ENCODE measurements at places on chromosomes 12 and 14.

DNA sequence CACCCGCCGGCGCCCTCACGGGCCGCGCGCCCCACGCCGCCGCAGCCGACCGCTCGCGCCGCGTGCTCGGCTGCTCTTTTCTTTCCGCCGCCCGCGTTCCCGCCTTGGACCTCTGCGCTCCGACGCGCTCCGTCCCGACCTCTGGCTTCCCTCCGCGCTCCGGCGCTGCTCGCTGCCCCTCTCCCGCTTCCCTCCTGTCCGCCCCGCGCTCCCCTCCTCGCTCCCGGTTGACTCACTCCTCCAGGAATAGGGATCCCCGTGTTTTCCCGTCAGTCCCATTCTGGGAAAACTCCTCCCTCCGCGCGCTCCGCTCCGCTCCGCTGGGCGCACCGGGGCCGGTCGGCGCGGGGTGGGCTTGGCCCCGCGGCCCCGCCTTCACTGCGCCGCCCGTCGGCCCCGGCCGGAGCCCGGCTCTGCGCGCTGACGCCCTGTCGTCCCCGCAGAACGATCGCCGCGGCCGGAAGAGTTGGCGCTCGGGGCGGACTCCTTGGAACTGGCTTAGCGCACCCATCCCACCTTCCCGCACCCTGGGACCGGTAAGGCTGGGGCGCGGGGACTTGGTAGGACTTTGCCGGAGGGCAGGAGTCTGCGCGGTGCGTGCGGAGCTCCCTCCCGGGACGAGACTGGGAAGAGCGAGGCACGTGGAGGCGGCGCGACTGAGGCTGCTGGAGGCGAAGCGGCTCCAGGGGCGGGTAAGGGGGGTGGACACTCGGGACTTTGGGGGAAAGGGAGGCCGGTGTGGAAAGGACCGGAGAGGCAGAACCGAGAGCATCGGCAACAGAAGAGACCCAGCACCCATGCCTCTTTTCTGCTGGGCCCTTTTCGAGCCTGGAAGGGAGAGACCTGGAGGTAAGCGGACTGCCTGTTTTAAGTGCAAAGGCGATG is 550 bp downstream of the TEAD4 start:
- no peak for DNase-seq

- DNase-seq: no peak
Measured at GRCh38 chr14:32779840-32780239, 158.8 kb upstream of the NPAS3 start.

- no peak for DNase-seq
Measured at GRCh38 chr14:63524537-63525155, 18.5 kb downstream of the PPP2R5E start.

DNA sequence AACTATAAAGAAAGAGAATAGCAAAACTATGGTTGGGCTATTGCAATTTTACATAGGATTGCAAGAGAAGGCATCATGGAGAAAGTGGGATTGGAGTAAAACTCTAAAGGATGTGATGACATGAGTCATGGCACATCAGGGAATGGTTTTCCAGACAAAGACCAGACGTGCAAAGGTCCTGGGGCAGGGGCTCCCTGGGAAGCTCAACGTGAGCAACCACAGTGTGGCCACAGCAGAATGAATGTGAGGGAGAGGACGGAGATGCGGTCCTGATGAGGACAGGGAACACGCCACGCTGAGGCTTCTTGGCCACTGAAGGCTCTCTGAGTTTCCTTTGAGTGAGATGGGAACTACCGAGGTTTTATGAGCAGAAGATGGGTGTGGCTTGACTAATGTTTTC is 38.2 kb downstream of the FZD10 start:
- no peak for DNase-seq

- DNase-seq: no peak
Measured at GRCh38 chr12:58487678-58488161, 432.6 kb downstream of the LRIG3 start.

DNA sequence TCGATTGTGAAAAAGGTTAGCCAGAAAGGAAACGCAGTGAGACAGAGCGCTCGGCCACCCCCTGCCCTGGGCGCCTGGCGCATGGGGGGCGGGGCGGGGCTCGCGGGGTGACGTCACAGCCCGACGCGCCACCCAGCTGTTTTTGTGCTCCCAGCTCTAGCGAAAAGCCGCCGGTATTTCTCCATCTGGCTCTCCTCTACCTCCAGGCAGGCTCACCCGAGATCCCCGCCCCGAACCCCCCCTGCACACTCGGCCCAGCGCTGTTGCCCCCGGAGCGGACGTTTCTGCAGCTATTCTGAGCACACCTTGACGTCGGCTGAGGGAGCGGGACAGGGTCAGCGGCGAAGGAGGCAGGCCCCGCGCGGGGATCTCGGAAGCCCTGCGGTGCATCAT is at the start of gene GABARAPL1:
Gene GABARAPL1, plus strand, starts transcription at position 139 of the 393 bp plus-strand sequence. Its CDS starts 253 bp downstream, at position 392.
- DNase-seq: peak; percentile 57

DNA sequence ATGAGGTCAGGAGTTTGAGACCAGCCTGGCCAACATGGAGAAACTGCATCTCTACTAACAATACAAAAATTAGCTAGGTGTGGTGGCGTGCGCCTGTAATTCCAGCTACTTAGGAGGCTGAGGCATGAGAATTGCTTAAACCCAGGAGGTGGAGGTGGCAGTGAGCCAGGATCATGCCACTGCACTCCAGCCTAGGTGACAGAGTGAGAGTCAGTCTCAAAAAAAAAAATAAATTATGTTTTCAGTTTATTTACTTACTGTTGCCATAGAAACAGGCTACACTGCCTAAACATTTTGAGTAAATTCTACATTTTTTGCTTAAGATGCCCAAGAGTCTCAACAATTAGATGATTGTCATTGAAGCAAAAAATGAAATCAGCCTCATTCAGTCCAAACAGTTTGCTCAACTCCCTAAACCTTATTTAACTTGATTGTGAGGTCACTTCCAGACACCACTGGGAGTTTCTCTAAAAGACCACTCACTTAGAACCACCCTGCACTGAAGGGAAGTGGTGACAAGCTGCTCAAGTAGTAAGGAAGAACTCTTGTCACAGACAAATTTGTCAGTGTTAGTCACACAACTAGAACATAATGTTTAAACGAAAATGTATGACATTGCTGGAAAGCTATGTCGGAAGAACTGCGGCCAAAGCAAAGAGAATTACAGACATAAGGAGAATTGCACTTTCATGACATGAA is 9.8 kb upstream of the GNPNAT1 start:
- DNase-seq: no peak

DNA sequence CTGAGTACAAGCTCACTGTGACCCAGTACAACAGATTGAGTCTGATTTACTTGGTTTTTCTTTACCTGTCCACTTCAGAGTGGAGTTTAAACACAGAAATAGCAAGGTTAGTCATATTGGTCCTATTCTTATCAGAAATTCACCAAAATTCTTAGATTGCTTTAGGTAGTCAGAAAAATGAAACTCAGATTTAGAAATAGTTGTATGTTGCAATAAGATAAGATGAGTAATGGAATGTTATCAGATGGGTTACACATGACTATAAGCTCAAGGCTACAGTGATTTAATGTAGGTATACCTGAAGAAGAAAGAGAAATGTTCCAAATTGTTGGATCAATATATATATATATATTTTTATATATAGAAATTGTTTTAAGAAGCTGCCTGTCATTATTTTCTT is 524.1 kb downstream of the LRFN5 start:
- no peak for DNase-seq

GRCh38 chr12:108254030-108254429 is 85.1 kb downstream of the CMKLR1 start:
- DNase-seq: no peak

DNA sequence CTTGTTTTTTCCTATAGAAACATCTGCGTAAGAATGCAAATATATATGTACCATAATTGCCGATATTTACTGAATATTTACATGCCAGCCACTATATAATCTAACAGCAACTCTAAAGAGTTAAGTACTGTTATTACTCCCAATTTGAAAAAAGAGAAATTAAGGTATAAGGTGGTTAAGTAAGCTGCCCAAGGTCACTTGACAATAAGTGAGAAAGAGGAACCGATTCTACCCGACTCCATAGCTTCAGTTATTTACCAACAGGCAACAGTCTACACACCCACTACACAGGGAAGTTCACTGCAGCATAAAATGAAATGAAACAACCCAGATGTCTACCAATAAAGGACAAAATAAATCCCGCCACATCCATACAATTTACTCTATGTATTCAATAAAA is 1.1 kb downstream of the MIS18BP1 start:
- DNase-seq: no peak

DNA sequence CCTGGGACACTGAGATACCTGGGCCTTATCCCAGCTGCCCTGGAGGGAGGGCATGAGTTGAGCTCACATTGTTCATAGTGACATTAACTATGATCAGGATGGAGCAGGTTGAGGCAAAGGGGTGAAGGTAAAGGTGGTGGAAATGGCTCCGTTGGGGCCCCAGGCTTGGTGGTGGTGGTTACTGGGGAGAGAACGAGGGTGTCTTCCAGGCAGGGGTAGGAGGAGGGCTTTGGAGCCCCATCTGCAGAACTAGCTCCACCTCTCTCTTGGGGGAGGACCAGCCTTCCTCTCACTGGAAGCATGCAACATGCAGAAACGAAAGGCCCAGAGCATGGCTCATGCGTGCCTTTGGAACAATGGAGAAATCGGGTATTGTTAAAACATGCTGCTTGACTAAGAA is 217.0 kb downstream of the SLC41A2 start:
- no peak for DNase-seq

GRCh38 chr12:7289743-7290142 is 14.1 kb upstream of the ACSM4 start:
- no peak for DNase-seq

DNA sequence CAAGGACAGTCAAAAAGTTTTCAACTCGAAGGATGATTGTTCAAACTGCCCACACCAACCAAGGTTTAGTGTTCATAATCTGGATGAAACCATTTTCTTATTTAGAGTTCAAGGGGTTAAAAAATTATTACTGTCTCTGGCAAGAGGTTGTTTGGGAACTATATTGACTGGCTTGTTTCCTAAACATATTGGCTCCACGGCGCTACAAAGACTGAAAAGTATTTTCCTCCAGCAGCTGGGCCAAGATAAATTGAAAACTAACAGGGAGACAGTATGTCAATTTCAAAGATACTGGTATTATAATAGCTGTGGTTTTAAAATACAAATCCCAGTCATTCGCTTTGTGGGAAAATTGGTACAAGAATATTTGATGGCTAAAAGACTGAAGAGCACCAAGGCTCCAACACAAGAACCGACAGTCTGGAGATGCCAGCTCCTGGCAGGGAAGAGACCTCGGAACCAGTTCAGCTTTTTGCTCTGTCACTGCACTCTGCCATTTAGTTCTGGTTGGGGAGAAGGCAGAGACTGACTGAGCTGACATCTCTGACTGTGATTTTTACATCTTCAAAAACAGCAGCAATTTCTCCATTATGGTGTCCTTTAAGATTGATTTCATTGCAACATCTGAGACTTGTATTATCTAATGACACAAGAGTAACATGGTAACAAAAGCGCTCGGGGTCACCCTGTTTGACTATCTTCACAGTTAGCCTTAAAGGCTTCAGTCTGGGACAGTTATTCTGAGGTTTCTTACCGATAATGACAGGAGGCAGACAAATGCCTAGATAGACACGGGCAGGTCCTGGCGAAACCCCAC is 62.0 kb downstream of the ST8SIA1 start:
- DNase-seq: no peak

DNA sequence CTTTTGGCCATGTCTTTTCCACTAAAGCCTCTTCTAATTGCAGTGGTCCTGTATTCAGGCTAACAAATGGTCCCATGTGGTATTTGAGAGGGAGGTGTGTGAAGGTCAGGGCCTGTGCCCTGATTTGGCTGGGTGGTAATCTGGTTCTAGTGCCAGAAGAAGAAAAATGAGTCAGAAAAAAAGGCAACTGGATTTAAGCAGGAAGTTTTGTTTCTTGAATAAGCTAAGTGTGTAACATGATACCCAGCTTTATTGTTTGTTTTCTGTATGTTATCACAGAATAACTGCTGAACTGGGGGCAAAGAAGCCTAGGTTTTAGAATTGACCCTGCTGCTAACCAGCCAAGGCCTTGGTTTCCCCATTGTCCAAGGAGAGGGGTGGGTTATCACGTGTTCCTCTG is 134.0 kb downstream of the ANO6 start:
- DNase-seq: no peak

GRCh38 chr14:45968037-45968436 is 683.5 kb downstream of the RPL10L start:
- DNase-seq: no peak

GRCh38 chr12:46071769-46072624 is 81.6 kb upstream of the SCAF11 start:
- DNase-seq: peak; percentile 24

GRCh38 chr14:69663300-69663643 is 51.9 kb downstream of the SUSD6 start:
- DNase-seq: no peak

DNA sequence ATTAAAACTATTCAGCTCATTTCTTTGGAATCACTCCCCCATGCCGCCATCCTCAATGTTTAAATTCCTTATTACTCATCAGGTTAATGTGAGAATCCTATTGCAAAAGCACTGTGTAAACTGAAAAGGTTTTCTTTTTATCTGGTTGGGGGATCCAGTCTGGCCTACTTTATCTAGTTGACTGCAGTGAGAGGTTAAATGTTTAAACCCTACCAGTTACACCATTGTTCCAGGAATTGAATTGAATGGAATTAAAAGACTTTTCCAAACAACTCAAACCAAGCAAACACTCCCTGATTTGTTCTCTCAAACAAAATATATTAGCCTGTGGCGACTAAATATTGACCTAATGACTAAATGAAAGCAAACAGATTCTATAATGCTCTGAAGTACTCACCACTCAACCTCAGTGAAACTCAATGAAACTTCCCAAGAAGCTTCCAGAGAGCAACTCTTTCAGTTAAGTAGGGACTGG is 100.5 kb downstream of the VEZT start:
- DNase-seq: no peak

DNA sequence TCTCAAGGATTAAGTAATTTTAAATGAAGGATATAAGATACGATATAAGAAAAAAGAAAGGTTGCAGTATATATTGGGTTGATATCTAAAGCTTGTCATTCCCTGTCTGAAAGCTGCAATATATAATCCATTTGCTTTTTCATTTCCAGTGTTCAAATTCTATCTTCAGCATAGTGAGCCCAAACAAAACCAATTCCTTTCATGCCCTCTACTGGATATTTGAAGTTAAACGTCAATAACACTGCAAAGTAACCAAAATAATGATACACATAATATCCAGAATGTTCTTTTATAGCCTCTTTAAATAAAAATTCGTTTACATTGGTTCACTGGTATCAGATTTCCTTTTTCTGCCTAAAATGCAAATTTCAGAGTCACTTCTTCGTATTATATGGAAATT is 64.5 kb upstream of the DAAM1 start:
- DNase-seq: no peak

All from activated CD8-positive, alpha-beta memory T cell treated with anti-CD3 and anti-CD28 coated beads for 4 hours (primary cell).